CD4-positive, alpha-beta T cell treated with Interleukin-2 at 100 ng/mL for 4 hours (primary cell): ENCODE measurements at places on chromosomes 2 and 18.

GRCh38 chr2:27221166-27221565 is 4.0 kb downstream of the CAD start:
- no peak for DNase-seq

- DNase-seq, result no peak
Observed at GRCh38 chr2:65297544-65297943, 69.9 kb downstream of the ACTR2 start.

DNA sequence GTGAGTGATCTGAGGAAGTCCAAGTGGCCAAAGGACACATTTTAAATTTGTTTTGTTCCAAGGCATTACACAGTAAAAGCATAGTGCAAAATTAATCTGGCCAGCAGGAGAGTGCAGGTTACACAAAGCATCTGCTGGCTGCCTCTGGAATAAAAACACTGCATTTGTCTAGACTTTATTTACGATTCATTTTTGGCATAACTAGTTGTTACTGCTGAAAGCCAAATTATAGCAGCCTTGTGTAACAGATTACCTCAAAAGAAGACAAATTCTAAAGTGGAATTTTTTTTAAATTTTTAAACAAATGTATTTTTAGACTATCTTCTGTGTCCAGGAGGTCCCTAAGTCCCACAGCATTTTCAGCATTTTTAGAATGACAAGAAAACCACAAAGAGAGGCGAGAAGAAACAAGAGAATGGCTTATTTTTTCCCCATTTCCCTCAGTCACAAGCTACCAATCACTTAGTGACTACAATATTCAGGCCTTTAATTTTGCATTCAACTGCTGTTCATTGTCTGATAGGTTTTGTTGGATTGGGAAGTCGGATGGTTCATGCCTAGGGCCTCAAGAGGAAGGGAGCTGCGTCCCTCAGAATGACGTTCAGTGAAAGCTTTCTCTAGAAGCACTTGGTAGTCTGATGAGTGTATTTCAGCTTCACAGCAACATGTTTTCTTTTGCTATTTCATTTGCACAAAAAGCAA is 46.0 kb downstream of the TMEFF2 start:
- no peak for DNase-seq

DNA sequence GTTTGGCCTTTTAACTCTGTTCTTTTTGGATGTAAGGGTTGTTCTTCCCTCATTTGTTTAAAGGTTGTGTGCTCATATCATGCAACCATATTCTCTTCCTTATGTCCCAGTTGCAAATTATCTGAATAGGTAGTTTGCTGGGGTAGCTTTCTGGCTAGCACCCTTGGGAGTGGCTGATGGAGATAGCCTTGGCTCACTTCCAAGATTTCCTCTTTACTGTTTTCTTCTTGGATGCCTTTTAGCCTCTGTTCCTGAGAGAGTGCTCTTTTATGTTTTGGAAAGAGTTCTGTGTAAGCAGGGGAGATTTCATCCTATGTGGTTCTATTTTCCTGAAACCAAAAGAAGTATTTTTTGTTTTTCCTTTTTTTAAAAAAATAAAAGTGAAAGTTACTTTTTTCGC is 25.4 kb downstream of the USP14 start:
- no peak for DNase-seq

DNA sequence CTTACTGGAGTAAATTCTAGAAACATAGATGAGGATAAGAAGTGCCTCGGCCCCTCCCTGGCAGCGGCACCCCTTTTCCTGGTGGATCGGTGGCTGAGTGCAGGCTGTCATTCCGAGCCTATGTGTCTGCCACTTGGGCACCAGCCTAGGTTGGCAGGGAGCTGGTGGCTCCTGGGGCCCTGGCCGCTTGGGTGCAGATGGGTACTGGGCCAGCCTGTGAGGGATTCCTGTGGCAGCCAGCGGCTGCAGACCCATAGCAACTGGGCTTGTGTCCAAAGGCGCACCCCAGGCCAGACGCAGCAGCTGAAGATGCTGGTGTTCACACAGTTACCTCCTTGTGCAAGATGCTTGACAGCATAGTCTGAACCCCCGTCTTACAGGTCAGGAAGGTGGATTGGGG is 2.8 kb downstream of the SNORC start:
- DNase-seq, result no peak

- no peak for DNase-seq
Observed at GRCh38 chr2:56191617-56192016, 7.8 kb downstream of the CCDC85A start.

GRCh38 chr2:69047625-69048145 is 34.7 kb downstream of the ANTXR1 start:
- DNase-seq, result no peak

DNA sequence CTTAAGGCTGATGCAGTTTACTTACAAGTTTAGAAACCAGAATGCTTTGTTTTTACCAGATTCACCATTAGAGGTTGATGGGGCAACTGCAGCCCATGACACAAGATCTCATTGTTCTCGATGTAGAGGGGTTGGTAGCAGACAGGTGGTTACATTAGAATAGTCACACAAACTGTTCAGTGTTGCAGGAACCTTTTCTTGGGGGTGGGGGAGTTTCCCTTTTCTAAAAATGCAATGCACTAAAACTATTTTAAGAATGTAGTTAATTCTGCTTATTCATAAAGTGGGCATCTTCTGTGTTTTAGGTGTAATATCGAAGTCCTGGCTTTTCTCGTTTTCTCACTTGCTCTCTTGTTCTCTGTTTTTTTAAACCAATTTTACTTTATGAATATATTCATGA is 99.4 kb upstream of the IL1R2 start:
- no peak for DNase-seq

- DNase-seq, result no peak
Observed at GRCh38 chr2:146661473-146662096, 1183.2 kb upstream of the ACVR2A start.

GRCh38 chr2:7060156-7060555 is 142.9 kb downstream of the RNF144A start:
- DNase-seq, result no peak

DNA sequence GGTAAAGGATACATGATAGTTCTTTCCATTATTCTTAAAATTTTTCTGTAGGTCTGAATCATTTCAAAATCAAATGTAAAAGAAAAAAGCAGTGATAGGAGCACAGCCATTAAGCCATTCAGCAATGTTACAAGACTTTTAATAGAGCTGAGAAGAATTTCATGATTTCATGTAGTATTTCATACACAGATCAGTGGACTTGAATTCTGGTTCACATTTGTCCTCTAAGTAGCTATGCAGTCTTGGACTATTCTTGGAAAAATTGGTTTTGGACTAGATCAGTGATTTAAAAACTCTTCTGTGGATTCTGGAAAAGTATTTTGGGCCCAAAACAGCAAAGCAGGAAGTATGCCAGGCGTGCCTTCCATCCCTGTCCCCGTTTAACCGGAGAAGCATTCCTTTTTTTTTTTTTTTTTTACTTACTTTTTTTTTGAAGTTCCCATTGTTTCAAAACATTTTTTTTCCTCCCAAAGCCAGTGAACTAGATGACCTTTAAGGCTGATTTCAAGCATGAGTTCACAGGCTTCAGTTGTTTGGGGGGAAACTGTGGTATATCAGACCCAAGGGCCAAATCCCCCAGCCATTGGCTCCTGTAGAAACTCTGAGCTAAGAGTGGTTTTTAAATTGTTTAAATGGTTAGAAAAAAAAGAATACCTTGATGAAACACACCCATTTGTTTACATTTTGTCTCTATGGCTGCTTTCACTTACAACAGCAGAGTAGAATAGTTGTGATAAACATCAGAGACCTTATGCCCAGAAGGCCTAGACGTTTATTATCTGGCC is 17.5 kb upstream of the POLI start:
- DNase-seq, result no peak

DNA sequence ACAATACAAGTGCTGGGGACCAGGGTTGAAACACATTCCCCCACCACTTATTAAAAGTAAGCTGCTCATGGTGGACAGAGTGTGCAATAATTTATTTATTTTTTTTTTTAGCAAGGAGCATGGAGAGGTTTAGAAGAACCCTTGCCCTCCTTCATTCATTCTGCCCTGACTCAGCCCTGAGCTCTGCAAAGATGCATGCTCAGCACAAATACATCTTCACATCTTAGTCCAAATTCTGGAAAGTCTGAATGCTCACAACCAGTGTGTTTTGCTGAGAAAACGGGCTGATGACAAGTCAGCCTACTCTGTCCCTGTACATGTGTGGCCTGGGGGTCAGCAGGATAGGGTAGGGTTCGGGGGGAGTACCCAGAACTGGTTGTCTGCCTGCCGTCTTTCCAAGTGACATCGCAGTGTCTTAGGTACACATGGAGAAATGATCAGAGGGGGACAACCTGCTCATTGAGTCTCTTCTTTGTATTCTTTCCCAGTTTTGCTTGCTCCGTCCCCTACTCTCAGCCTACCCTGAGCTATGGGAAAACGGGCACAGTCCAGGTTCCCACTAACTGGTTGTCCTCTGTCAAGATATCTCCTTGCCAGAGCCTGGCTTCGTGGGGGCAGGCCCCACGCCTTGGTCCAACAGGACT is 76.4 kb downstream of the ADD2 start:
- DNase-seq, result no peak

DNA sequence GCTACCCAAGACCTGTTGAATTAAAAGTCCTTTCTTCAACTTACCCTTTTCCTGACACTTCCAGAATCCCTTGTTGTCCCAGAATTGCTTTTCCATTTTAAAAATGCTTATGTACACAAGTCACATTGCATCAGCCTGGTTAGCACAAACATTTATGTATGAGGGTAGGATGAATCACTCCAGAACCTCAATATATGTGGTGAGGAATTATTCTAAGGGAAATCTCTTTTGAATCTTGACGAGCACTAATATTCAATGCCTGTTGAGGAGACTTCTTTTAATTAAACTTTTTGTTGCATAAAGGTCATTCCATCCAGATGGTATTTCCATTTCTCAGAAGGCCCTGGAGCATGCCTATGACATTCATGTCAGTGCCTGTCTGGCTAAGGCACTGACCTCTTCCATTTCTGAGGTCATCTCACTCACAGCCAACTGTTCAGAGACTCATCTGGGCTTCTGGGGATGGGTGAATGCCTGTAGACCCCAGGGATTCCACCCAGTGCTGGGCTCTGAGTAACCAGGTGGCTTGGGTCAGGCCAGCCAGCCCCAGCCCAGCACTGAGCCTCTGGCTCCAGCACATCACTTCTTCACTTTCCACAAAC is 28.2 kb downstream of the ACMSD start:
- DNase-seq, result no peak
